NCI-H1417 treated with DMSO at 0.1 percent for 48 hours (cell line): ENCODE measurements at places on chromosomes 16 and 17.

- no peak for DNase-seq
Observed at GRCh38 chr17:81164371-81165245, 699 bp upstream of the PVALEF start.

DNA sequence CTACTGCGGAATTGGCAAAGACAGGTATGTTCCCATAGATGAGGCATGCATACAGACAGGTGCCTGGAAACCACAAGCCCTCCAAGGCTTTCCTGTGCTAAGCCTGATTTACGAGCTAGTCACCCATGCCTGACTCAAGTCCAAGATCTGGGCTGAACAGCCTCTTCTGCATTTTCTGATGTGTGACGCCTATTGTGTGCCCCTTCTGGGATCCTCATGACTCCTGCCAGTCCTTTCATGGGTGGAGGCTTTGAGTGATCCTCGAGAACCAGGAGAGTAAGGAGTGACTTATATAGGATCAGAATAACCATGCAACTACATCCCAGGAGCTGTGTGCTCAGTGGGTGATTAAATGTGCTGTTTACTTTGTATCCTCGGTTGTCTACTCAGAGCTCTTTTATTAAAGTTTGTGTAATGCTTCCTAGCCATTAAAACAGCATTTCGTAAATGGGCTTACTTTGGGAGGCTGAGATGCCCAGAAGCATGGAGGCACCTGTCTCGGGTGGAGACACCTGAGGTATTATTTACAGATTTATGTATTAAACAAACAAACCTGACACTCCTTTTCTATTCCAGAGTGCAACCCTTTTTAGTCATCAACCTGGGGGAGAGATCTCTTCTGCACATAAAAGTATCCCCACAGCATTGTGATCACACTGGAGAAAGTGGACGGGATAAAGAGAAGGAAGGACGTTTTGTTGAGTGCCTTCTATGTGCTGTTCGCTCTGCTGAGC lies 373.0 kb upstream of the DYNLRB2 start:
- DNase-seq: peak; percentile 16

GRCh38 chr17:77734371-77735080 lies 224.0 kb upstream of the TNRC6C start:
- DNase-seq: peak; percentile 28

- no peak for DNase-seq
Observed at GRCh38 chr17:41054025-41054424, 1.0 kb downstream of the KRTAP2-2 start.

DNA sequence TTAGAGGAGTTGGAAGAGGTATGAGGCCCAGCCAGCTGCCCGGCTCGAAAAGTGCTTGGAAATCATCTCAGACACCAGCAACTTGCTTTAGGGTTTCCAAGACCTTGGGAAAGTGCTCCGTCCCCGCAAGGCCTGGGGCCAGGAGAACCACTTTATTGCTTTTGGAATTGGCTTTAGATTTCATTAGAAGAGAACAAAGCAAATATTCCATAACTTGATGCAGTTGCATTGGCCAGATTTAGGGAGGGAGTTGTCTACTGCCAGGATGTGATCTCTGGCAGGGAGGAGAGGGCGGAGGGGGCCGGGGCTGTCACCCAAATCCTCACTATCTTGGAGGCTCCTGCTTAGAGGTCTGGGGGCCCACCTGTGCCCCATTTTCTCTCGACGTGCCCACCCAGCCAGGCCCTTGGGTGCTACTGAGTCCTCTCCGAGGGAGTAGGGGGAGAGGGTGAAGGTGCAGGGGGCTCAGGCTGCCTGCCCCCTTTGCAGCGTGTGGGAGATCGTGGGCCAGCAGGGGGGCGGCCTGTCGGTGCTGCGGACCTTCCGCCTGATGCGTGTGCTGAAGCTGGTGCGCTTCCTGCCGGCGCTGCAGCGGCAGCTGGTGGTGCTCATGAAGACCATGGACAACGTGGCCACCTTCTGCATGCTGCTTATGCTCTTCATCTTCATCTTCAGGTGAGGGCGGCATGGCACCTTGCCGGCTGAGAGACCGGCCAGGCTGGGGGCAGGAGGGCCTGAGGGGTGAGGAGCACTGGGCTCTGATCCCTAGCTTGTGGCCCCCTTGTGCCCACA lies 30.6 kb downstream of the CACNA1G start:
- no peak for DNase-seq
